ENCODE measurements at places on chromosomes 11 and 22. TPM values are rescaled to one million over a fixed set of nuclear protein-coding genes. Genes with fewer than 3 reads are reported as not detected.
A peak's percentile ranks its signal among the peaks of the same experiment; 100 is the strongest.

DNA sequence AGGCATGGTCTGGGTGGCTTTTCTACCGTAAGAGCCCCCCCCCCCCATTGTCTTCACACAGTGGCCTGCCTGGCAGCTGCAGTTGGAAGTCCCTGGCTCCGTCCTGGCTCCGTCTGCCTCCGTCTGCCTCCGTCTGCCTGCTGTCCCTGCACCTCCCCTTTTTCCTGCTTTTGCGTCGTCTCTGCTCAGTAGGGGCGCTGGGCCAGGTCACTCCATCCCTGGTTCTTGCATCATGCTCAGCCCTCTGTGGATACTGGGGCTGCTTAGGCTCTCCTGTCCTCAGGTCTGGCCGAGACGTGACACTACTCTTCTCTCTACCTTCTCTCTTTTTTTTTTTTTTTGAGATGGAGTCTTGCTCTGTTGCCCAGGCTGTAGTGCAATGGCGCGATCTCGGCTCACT, 27.8 kb downstream of the AP2A2 start:
- peak; percentile 49 for ATAC-seq

GRCh38 chr11:13694115-13694514, 25.6 kb downstream of the FAR1 start:
- ATAC-seq: no peak

GRCh38 chr22:39819429-39819828, 74.1 kb downstream of the ENTHD1 start:
- no peak for ATAC-seq

- no peak for ATAC-seq
Observed at GRCh38 chr11:1852271-1852876, 510 bp upstream of the LSP1 start.

DNA sequence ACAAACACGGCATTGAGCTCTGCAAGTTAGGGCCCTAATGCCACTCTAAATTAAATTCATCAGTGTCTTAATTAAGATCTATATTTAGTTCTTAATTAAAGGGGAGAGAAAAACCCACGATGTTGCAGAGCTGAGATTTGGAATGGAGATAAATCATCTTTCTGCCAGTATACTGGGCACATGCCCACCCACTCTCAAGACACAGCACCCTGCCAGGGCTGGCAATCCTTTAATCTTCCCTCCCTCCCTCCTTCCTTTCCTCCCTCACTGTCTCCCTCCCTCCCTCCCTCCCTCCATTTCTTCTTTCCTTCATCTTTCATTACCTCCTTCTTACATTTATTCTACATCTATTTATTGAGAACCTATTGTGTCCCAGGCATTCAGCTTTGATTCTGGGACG, 194.8 kb downstream of the BUD13 start:
- ATAC-seq: no peak

DNA sequence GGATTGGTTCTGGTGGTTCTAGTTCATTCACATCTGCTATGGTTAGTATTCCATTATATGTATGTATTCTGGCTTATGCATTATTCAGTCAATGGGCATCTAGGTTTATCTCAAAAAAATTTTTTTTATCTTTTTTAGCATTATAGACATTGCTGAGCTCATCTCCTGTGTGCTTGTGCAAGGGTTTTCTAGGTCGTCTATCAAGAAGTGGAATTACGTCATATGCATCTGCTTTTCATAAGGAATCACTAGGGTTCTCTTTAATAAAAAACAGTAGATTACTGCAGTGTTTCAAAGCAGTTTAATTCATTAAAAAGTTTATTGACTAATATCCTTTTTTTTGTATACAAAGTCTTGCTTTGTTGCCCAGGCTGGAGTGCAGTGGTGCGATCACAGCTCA, 21.3 kb downstream of the TBC1D22A start:
- ATAC-seq: no peak

CDC42EP1 gene
- 31.8 TPM for total RNA-seq

Measured in motor neuron (in vitro differentiated cells).